HAP-1 (cell line): ENCODE measurements at places on chromosomes 3 and 15.

DNA sequence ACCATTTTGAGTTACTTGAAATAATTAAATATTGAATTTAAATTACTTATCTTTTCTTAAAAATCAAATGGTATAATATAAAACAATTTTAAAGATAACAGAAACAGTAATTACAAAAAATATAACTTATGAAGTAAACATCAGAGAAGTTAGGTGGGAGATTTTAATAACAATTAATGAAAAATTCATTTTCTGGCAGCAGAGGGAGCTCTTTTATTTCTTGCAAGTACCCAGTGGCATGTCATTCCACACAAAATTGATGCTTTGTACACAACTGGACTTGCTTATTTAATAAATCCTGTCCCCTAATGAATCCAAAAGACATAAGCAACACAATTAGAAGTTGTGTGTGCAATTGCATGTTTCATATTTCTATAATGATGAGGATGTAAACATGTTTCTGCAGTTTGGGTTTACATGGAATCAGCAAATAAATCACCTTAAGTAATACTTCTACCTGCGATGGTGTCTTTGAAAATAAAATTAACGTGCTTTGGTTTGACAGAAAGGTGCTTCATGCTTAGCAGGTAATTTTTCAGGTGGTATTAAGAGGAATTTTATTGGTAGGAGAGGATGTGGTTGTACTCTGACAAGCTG, 861.3 kb downstream of the ZPLD1 start:
- DNase-seq: no peak

- DNase-seq: no peak
Observed at GRCh38 chr3:188176476-188176875, 22.5 kb downstream of the LPP start.

GRCh38 chr3:72065872-72066641, 281.1 kb upstream of the PROK2 start:
- no peak for DNase-seq

DNA sequence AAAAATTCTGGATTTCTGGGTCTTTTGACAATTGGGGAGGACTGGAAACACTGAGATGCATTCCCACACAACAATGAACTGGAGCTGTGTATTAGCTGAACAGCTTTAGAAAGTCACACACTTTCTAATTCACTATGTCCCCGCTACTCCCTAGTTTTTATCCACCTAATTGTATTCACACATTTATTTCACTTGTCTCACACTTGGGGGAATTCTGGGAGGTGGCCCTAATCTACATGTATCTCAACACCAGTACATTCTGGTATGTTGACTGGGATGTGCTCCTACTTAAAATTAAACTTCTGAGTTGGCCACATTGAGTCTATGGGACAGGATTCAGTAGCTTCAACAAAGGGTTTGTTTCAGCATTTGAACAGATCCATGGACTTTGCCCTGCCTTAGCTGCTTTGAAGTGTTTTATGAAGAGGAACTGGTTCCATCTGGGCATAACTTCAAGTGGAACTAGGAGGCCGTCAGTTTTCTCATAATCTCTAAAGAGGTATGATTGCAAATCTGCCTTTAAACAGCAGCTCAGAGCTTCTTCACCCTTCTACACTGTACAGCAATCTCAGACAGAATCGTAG, 106.5 kb upstream of the CMC1 start:
- DNase-seq: no peak

- no peak for DNase-seq
Observed at GRCh38 chr3:197027896-197028727, 1.5 kb downstream of the MELTF start.

DNA sequence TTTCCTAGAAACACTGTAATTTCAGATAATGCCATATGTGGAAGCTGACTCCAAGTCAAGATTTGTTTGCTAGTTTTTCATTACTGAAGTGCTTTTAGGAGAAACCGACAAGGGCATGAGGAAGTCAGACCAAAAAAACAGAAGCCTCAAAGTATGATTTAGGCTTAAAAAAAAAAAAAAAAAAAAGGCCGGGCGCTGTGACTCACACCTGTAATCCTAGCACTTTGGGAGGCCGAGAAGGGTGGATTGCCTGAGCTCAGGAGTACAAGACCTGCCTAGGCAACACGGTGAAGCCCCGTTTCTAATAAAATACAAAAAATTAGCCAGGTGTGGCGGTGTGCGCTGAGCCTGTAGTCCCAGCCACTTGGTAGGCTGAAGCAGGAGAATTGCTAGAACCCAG, 11.6 kb downstream of the RPL15 start:
- no peak for DNase-seq

- no peak for DNase-seq
Observed at GRCh38 chr3:179072100-179072438, 460 bp upstream of the ZMAT3 start.

- no peak for DNase-seq
Observed at GRCh38 chr3:121595765-121596406, 2.7 kb downstream of the FBXO40 start.

- no peak for DNase-seq
Observed at GRCh38 chr15:24678485-24678884, 2.9 kb downstream of the NPAP1 start.

GRCh38 chr3:130760922-130761321, 14.3 kb upstream of the PIK3R4 start:
- peak; percentile 12 for DNase-seq

- DNase-seq: no peak
Observed at GRCh38 chr3:100033184-100033583, 81.1 kb downstream of the FILIP1L start.

DNA sequence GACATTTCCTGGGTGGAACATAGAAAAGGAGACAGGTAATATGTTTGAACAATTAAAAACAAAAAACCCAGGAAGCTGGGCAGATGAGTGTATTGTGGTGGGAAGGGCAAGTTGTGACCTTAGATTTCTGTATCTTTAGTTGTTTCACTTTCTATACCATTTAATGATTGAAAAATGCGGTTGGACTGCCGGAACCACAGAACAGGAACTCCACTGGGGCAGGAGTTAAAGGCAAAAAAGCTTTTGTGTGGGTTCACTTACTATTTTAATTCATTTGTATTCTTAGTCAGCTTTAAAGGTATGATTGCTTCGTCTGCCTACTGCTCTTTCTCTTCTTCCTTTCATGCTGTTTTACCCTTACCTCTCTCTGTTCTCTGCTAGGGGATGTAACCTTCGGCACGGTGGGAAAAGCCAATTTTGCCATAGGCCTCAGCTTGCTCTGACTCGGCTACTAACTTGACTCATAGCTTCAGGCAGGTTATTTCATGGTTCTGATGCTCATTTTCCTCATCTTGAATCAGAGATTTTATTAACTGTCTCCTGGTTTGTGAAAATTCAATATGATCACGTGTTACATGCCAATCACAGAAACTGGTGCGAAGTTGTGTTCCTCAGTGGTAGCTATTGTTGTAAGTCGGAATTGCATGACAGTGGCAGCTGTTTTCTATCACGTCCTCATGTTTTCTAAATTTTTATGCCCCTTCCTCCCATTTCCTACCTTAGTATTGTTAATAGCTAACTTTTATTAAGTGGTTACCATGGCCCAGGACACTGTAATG, 1.6 kb upstream of the MCTP2 start:
- no peak for DNase-seq

DNA sequence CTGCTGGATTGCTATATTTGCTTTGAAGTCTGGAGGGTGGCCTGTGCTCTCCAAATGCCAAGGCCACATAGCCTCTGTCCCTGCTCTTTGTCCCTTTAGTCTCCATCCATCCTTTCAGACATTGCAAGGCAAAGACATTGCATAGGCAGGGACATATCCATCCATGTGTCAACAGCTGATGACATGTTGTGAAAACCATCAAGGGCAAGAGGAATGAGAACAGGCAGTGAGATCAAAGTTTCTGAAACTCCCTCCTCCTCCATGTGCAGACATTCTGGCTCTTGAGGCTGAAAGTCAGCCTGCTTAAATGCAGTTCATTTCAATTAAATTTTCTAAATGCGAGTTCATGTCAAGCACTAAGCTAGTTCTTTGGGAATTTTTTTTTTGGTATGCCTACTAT, 135.2 kb upstream of the CTNNB1 start:
- no peak for DNase-seq

- DNase-seq: no peak
Observed at GRCh38 chr3:75296858-75297257, 367.3 kb upstream of the FRG2C start.

GRCh38 chr15:40357723-40358470, at the start of gene DISP2:
TSS of gene DISP2 (plus strand) at chr15:40358219. CDS start at chr15:40358322, 103 bp downstream.
- DNase-seq: peak; percentile 93

- DNase-seq: no peak
Observed at GRCh38 chr3:121976727-121977126, 45.3 kb downstream of the ILDR1 start.
